ENCODE measurements at places on chromosomes 5 and 9.
A peak's percentile ranks its signal among the peaks of the same experiment; 100 is the strongest.

- DNase-seq, result no peak
These were observed 77.8 kb downstream of the ZNF608 start for GRCh38 chr5:124668353-124669299.

- DNase-seq, result no peak
These were observed 11.1 kb upstream of the APTX start for GRCh38 chr9:33012328-33013069.

DNA sequence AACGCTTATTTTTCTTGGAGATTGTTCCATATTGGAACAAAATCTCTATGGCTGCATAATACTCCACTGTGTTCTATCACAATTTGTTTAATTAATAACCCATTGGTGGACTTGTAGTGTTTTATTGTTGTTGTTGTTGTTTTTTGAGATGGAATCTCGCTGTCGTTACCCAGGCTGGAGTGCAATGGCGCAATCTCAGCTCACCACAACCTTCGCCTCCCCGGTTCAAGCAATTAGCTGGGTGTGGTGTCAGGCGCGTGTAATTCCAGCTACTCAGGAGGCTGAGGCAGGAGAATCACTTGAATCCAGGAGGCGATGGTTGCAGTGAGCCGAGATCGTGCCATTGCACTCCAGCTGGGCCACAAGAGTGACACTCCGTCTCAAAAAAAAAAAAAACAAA lies 38.7 kb downstream of the SPRY4 start:
- DNase-seq, result no peak

DNA sequence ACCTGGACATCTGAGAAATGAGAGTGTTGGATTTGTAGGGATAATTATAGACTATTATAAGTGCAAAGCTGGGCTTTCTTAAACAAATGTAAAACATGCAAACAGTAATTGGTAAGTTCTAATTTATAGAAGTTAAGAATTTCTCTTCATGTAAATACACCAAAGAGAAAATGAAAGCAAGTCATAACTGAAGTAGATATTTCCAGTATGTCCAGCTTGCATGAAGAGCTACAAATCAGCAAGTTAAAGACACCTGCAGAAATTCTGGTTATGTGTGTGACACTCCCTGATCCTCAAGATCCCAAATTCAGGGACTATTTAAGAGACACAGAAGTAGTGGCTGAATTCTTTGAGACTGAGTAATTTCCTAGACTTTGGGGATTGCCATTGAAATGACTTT lies 308.9 kb downstream of the TLE4 start:
- DNase-seq, result no peak

- no peak for DNase-seq
These were observed 615.7 kb downstream of the GABRG2 start for GRCh38 chr5:162683284-162683683.

DNA sequence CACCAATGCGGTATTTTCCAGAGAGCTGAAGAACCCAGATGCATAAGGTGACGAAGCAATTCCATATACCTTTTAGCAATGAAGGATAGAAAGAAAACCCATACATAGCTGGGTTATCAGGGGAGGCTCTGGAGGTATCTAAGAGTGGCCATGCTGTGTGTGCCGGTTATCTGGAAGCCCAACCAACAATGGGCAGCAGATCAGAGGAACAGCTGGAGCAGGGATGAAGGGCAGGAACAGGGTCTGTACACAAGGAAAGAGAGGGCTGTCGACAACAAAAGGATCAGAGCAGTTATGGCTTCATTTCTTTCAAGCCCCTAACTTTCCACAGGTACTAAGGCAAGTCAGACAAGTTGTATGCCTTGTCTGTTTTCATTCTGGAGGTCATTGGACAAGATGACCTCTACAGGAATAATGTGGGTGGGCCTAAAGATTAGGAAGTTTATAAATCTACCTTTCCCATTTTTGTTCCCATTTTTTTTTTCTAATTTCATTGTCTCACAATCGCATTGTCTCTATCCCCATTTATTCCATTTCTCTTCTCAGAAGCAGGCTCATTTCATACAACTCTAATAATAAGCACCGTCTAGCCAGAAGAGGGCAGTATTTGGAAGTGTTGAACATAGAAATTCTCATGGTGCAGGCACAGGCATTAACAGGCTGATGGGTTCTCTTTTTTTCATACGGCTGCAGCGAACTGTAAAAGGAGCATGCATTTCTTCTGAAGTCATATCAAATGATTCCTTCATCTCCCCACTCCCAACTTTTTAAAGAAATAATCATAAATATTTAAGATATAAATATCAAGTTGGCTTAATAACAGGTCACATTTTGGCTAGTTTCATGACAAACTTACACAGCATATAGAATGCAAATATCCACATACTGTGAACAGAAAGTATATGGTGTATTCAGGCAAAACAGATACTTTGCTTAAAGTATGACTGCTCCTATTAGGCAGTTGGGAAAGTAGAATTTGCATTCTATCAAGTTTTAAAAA lies 63.5 kb downstream of the ZNF474 start:
- DNase-seq, result peak; percentile 56

GRCh38 chr9:126650404-126651341 lies 36.9 kb downstream of the LMX1B start:
- DNase-seq, result no peak

DNA sequence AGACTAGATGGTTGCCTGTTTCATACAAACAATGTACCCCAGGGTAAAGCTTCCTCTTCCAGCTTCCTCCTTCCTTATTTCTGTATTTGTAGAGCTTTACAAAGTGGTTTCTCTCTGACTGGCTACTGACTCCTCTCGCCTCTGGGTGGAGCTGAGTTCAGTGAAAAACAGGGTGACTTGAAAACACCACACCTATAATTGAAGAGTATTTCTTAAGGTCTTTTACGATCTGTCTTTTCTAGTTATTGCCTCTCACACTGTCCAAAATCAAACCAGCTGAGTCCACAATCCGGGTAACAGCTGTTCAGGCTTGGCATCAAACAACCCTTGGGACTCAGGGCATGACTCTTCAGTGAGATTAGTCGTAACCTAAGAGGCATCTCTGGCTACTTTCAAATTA lies 200.4 kb downstream of the ARRDC3 start:
- no peak for DNase-seq

- DNase-seq, result no peak
These were observed 29.1 kb upstream of the IRX4 start for GRCh38 chr5:1911773-1912235.

DNA sequence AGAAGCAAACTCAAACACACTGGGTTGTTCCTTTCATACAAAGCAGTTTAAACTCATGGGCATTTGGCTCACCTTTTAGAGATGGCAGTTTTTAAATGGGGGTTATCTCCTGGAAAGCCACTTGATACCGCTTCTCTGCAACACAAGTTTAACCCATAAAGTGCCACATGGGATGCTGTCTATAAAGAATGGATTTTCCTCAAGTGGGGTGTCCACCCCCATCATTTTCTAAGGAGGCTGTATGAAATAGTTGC lies 528 bp upstream of the TRPM3 start:
- DNase-seq, result no peak

DNA sequence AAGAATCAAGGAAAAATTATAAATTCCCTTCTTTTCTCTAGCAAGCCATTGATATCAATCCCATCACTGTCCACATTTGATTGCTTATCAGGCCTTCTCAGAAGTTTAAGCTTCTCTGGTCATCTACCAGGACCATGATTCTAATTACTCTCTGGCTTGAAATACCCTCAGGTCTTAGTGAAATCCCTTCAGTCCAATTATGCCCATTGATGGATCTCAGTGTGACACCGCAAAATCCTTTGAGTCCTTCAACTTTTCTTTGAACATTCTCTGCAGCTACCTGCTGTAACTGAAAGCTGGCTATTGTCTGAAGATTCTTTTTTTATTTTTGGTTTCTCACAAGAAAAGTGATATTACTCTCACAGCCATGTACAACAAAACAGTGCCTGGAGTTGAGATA lies 3.0 kb upstream of the CDH9 start:
- DNase-seq, result no peak

DNA sequence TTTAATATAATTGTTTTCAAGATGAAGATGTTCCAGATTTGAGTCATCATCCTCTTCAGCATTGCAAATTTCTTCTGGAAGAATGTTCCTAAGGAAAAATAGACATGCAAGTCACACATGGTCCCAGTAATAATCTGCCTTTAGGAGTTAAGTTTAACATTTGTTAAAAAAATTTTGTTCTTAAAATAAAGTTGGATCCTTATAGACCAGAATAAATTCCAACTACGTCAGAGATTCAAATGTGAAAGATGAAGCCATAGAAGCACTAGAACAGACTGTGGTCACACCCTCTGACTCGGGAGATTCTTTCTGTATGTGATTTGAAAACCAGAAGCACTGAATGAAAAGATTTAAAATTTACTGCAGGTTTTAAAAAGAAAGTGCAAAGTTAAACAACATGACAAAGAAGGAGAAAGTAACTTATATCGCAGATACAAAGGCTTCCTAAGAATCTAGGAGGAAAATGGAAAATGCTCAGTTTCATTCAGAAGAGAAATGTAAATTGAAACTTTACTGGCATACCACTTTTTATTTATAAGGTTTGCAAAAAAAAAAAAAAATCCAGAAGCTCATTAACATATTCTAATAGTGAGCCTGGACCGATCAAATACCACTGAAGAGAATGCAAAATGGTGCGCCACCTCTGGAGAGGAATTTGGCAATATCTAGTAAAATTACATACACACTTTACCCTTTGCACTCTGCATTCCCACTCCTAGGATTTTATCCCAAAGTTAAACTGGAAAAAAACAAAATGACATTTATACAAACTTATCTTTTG lies 14.3 kb upstream of the ASPN start:
- DNase-seq, result no peak

DNA sequence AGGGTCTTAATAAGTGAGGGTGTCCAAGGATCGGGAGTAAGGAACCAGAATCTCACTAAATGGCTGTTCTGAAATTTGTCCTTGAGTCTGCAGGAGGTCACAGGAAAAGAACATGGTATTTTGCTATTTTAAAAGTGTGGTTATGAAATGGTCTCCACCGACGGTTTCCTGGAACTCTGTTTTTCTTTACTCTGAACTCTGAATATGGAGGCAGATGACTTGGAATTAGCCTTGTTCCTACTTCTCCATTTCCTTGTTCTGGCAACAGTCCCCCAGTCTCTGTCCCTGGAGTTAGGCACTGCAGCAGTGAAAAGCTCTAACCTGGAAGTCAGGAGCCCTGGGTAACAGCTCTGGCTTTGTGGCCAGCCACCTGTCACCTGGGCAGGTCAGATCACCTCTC lies 46.6 kb upstream of the C5orf58 start:
- no peak for DNase-seq

DNA sequence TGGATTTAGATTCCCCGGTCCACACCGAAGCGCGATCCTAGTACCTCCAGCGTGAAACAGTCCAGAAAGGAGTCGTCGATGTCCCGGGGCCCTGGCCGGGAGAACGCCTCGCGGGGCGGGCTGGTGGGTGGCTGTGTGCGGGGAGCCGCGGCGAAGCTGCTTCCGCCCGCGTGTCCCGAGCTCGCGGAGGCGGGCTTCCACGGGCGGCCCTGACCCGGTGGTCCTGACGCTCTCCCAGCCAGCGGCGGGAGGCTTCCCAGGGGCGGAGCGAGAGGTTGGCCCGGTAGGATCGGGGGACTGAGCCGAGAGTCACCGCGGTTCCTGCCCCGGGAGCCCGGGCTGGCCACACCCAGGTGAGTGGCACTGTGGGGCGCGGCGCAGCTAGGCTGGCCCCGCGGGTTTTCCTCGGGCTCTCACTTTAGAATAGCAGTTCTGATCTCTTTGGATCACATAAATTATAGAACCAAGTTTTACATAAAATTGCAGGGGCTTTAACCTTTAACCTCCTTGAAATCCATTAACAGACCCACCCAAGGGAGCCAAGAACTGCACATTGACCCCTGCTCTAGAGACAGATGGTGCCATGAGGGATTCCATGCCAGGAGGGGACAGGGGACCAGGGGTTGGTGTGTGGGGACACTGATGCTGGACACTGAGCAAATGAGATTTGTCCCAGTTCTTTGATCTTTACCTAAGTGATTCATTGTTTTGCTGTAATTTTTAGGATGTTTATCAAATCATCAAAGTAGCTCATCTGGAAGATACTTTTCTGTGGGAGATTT lies 29.2 kb upstream of the IL31RA start:
- DNase-seq, result peak; percentile 26

DNA sequence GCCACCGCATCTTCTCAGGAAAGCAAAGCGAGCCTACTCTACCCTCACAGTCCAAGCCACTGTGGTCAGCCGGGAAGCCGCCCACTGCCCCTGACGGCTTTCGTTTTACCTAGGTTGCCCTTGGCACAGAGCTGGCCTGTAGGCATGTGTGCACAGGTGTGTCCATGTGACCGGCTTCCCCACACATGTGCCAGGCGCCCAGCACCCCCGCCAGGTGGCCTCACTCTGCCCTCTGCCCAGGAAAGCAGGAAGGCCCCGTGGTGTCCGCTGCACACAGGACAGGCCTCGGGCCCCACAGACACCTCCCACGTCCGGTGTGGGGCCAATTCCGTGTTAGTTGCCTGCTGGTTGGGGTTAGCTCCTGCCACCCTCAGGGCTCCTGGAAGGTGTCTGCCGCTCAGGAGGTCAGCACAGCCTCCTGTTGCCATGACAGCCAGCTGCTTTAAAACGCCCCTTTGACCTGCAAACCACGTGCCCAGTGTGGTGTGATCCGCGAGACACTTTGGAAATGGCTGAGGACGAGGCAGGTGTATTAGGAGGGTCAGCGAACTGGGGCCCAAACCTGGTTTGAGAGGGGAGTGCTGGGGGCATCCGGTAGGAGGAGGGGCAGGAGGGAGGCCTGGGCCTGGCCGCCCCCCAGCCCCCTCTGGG lies 28.7 kb downstream of the TPPP start:
- no peak for DNase-seq

DNA sequence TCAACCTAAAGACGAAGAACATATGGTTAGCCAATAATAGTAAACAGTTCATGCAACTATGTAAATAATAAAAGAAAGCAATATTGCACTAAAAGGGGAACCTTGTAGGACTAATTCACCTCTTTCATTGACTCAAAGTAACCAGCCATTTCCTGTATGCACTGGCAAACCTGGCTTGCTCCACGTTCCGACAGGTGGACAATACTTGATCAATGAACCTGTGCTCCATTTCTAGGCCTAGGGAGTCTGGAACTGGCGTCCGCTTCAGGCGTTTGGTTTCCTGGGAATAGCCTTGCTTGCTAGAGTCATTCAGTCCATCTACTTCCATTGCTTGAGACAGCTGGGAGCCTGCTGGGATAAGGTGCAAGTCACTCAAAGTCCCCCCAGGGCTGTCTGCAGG lies 41.6 kb downstream of the PTAR1 start:
- DNase-seq, result no peak

DNA sequence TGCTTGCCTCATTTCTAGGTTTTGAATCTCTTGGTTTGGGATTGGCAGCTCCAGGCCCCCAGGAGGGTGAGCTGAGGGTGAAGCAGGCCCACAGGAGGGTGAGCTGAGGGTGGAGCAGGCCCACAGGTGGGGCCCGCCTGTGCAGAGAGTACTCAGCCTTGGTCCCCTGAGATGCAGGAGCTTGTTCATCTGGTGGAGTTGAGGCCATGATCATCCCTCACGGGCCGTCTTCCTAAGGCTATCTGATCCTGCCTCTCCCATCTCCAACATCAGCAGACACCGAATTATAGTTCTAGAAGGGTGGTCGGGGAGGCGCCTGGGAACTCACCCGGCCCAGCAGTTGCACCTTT lies 131.7 kb upstream of the PHYKPL start:
- no peak for DNase-seq

All from renal cortex interstitium (tissue), 15 donors.